IPS DF 6.9 (cell line): ENCODE measurements at places on chromosomes 5 and 9.

- DNase-seq = no peak
Measured at GRCh38 chr5:179397516-179397915, 52.3 kb upstream of the ADAMTS2 start.

DNA sequence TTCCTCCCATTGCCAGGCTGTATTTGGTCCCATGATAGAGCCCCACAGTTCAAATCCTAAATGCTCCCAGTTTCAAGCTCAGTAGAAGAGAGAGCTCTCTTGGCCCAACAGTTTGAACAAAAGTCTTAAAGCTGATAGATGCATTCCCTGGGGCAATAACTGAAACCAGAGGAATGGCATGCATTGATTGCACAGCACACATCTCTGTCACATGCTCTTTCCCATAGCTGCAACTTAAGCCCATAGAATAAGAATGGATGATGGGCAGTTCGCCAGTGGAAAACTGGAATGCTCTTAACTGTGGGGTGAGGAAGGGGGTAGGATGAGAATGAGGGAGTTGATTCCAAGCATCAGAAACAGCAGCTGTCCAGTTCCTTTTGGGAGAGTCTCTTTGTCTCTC is 1942.4 kb upstream of the WWC1 start:
- no peak for DNase-seq

- DNase-seq = no peak
Measured at GRCh38 chr5:147534172-147534951, 24.5 kb upstream of the DPYSL3 start.

GRCh38 chr5:163623986-163624385 is 118.6 kb downstream of the MAT2B start:
- DNase-seq = no peak

GRCh38 chr5:69404659-69405330 is 10.1 kb upstream of the MARVELD2 start:
- no peak for DNase-seq

DNA sequence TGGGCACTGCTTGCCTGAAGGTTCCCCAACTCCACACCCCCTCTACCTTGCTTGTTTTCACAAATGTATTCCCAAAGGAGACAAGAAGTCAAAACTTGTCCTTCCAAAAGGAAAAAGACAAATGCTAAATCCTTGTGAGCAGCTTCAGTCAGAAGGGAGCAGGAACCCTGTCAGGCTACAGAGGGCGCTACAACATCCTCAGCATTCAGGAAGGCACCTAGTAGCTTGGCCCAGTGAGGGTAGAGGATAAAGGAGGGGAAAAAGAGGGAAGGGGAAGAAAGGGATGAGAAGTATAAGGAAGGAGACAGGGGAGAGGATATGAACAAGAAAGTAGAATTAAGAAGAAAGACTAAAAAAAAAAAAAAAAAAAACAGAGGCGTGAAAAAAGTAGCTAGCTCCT is 97.5 kb downstream of the MLLT3 start:
- DNase-seq = peak; percentile 41

DNA sequence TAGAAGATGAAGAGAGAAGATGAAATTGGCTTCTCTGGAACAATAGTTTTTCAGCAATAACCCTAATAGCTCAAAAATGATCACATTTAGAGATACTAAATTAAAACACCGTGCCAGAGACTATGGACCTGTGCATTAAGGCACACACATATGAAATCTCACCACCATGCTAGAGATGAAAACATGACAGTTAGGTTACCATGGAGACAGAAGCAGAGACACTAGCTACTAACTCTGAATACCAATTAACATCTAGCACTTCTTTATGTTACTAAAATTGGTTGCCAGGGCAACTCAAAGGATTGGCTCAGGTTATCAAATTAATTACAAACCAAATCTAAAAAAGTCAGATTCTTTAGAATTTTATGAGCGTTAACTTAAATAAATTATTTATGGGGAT is 337.7 kb downstream of the PLK2 start:
- DNase-seq = no peak

- no peak for DNase-seq
Measured at GRCh38 chr5:142357469-142358090, 32.8 kb upstream of the SPRY4 start.

- no peak for DNase-seq
Measured at GRCh38 chr5:90356622-90357021, 52.9 kb downstream of the CETN3 start.

- no peak for DNase-seq
Measured at GRCh38 chr9:88950341-88951154, 40.7 kb upstream of the S1PR3 start.

GRCh38 chr5:95871146-95871806 is 48.8 kb upstream of the GLRX start:
- no peak for DNase-seq

DNA sequence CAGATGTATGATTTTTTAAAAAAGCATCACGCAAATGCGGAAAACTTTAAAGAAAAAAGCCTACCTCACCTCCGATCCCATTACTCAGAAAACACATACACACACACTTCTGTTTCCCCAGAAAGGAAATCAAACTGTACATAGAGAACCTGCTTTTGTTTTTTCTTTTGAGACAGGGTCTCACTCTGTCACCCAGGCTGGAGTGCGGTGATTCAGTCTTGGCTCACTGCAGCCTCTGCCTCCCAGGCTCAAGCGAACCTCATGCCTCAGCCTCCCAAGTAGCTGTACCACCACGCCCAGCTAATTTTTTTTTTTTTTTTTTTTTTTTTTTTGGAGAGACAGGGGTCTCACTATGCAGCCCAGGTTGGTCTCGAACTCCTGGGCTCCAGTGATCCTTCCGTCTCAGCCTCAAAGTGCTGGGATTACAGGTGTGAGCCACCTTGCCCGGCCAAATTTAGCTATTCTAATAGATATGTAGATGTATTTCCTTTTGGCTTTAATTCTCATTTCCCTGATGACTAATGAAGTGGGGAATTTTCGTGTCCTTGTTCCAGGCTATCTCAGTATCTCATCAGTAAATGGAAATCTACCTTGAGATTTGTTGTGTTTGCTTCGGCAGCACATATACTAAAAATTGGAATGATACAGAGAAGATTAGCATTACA is 25.7 kb upstream of the EEIG1 start:
- DNase-seq = no peak

GRCh38 chr9:21709464-21710058 is 92.9 kb upstream of the MTAP start:
- DNase-seq = peak; percentile 31

DNA sequence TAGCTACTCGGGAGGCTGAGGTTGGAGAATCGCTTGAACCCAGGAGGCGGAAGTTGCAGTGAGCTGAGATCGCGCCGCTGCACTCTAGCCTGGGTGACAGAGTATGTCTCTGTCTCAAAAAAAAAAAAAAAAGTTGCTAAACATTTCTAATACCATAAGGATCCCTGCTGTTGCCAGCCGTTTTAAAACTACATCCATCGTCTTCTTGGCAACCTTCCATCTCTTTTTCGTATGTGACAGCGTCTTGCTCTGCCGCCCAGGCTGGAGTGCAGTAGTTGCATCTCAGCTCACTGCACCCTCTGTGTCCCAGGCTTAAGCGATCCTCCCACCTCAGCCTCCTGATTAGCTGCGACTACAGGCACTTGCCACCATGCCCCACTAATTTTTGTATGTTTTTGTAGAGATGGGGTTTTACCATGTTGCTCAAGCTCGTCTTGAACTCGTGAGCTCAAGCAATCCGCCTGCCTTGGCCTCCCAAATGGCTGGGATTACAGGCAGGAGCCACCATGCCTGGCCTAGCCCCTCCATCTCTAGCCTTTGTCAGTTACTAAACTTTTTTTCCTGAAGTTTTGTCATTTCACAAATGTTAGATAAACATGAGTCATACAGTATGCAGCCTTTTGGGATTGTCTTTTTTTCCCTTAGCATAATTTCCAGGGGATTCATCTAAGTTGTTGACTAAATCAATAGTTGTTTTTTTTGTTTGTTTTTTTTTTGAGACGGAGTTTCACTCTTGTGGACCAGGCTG is 13.5 kb downstream of the NSD1 start:
- DNase-seq = no peak

GRCh38 chr5:81762401-81762800 is 11.5 kb upstream of the SSBP2 start:
- DNase-seq = no peak

- DNase-seq = no peak
Measured at GRCh38 chr9:113720495-113720894, 155.6 kb upstream of the ZNF618 start.

DNA sequence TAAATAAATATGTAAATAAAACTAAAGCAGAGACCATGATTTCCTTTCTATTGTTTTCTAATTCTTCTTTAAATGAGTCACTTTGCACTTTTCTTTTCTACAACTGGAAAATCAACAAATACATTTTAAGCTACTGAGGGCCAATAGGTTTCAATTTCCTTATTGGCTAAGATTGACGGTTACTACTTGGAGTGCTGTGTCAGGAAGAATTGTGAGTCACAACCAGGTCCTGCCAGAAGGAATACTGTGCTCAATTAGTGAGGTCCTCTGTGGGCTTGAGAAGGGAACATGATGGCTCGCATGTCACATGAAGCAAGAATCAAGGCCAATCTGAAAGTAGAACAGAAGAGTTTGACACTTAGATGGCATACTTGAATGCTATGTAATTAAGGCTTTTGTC is 110.8 kb downstream of the HMHB1 start:
- no peak for DNase-seq

DNA sequence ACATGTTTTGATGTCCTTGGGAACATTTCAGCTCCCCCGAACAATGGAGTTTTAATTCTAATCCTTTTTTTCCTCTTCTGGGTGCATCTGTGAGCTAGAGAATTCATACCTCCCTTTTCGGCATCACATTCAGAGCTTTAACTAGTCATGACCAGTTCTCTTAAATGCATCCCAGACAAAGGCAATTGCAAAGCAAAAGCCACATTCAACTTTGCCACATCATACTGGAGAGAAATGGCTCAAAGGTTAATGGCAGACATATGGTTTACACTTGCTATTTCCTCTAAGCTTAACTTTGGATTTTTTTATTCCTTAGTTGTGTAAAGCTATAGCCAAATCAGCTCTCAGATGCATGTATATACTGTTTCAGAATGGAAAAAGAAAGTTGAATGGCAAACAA is 153.3 kb downstream of the ESM1 start:
- no peak for DNase-seq

DNA sequence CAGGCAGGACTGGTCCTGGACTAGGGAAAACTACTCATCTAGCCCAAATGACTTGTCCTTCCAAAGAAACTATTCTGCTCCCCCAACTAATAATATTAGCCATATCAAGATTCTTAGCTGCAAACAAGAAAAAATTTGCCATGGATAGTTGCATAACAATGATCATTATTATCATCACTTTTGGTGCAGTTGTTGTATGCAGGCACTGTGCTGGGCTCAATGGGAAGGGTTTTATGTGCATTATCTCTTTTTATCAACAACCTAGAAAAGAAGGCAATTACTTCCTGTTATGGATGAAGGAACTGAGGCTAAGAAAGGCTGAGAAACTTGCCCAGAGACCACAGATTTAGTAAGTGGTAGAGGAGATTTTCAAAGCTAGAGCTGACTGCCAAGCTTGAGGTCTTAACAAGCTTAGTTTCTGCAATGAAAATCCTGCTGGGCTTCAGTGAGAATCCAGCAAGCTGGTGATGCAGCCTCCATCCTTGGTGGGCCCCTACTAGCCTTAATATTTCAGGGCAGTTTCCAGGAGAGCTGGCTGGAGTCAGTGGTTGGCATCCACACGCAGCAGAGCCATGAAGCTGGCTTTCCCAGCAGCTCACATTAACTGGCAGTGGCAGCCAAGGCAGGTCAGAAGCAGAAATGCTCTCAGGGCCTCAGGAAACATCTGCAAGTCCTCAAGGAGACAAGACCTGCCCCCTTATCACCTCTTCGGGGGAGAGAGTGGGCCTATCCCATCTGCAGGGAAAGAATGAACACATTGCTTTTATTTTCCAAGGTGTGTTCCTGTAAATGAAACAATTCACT is 20.5 kb upstream of the MEGF9 start:
- no peak for DNase-seq
